ENCODE measurements at places on chromosomes 2 and 18.

GRCh38 chr18:40019797-40020392 is 1935.1 kb upstream of the PIK3C3 start:
- no peak for DNase-seq

- DNase-seq = no peak
Observed at GRCh38 chr2:109474319-109474825, 139.4 kb downstream of the SEPTIN10 start.

GRCh38 chr2:105329197-105329554 is 359 bp downstream of the TGFBRAP1 start:
- DNase-seq = no peak

GRCh38 chr2:174535757-174536703 is 49.2 kb upstream of the GPR155 start:
- no peak for DNase-seq

DNA sequence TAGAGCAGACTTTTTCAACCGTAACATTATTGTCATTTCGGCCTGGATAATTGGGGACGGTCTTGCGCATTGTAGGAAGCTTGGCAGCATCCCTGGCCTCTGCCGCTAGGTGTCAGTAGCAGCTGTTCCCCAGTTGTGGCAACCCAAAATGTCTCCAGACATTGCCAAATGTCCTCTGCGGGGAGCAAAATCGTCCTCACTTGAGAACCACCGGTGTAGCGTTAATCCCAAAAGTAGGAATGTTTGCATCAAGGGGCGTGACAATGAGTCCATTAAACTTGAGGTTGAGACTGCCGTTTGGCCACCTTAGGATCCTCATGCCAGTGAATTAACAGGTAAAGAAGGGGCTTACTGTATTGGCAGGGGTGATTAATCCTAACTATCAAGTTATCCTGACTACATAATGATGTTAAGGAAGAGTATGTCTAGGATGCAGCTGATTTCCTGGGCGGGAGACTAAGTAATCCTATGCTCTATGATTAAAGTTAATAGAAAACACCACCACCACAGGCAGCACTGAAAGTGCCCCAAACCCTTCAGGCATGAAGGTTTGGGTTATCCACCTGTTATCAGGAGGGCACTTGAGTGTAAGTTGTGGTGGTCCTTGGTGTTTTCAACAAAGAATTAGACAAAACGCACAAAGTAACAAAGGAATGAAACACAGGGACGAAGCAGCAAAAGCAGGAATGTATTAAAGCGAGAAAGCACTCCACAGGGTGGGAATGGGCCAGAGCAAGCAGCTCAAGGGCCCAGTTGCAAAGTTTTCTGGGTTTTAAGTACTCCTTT is 4.9 kb upstream of the ZC3H8 start:
- DNase-seq = peak; percentile 27
